ENCODE measurements at places on chromosomes 1 and 21. TPM values are rescaled to one million over a fixed set of nuclear protein-coding genes. Genes with fewer than 3 reads are reported as not detected.

Gene NBPF19
- 15.4 TPM for total RNA-seq

Gene PRELP
- total RNA-seq, result 72.1 TPM

Gene PPP1R15B
- total RNA-seq, result 38.8 TPM

Gene ADGRB2
- total RNA-seq, result 6.0 TPM

Gene UBE2U
- total RNA-seq, result not detected

Gene MATN1
- total RNA-seq, result 0.12 TPM

- DNase-seq, result no peak
These were observed 1.1 kb downstream of the CTPS1 start for GRCh38 chr1:40980453-40981121.

DNA sequence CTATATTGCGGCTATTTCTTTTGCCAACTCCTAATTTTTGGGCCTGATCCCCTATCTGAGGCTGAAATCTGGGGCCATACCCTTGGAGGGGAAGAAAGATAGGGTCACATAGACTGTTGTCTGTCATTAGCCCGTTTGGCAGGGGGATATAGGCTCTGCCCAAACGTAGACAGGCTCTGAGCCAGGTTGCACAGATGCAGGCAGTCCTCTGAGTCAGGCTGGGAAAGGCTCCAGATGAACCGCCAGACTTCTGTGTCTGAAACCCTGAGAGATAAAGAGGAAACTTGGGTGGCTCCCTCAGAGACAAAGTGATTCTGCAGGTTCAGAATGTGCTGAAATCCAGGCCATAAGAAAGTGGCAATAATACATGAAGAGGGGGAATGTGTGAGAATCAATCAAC lies 4.0 kb upstream of the CAP1 start:
- peak; percentile 56 for DNase-seq

DNA sequence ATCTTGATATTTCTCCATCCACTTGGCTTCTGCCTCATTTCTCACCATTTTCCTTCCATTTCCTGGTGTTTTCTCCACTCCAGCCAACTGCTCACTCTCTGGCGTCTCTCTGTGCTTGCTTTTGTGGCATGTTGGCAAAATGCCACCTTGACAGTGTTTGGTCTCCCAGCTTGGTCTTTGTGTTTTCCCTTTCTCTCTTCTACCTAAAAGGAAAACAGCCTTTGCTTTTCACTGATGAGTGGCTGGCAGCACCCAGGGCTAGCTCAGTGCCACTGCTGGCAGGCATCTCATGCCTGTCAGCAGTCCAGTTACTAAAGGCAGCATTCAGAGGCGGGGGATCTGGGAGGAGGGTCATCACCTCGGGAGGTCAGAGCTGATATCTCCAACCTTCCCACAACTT lies 55.3 kb upstream of the DSCAM start:
- no peak for DNase-seq

GRCh38 chr21:24217151-24217550 lies 1390.1 kb downstream of the MRPL39 start:
- DNase-seq, result no peak

GRCh38 chr1:21331752-21332478 lies 41.7 kb upstream of the ECE1 start:
- no peak for DNase-seq

DNA sequence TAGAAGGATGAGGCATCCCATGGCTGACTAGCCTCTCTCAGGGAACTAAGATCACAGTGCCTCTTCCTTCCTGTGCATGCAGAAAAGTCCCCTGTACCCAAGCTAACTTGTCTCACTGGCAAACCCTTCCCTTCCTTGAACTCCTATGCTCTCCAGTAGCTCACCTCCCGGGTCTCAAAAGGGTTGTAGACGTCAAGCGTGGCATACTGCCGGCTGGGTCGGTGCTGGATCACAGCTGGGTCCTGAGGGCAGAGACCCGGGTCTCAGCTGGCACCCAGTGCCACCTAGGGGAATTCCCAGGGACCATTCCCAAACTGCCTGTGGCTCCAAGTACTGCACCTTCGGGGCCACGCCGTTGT lies 688 bp downstream of the SCAMP3 start:
- DNase-seq, result no peak

- no peak for DNase-seq
These were observed 34.5 kb downstream of the TYW3 start for GRCh38 chr1:74767490-74767889.

DNA sequence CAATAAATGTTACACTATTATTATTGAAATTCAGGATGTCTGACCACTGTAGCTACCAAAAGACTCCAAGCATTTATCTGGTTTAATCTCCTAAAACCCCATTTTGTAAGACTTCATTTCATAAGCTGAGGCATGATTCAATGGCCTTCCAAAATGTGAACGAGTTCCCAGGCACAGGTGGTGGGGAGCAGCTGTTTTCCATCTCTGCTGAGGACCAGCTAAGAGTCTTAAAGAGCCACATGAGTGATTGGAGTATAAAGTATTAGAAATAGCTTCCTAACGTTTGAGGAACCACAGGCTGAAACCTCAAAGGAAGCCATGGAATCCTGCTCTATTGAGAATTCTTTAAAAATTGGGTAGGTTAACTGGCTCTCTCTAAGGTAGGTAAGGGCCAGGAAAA lies 44.9 kb downstream of the SEC16B start:
- no peak for DNase-seq

GRCh38 chr1:9658199-9658598 lies 6.7 kb downstream of the PIK3CD start:
- DNase-seq, result no peak

DNA sequence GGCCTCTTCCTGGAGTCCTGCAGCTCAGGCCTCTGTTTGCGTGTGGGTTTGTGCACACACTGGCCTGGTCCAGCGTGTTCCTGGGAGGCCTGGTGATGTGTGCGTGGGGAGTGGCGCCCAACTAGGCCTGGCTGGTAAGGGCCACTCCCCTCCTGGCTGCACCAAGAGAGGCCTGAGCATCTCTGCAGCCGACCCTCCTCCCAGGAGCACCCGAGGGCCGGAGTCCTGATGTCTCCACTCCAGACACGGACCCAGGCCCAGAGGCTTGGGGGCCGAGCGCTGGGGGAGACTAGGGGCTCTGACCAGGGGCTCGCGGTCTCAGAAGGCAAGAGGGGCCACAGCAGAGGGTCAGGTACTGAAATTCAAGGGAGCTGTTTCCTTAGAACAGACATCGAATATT lies 33.3 kb downstream of the MORN1 start:
- DNase-seq, result no peak

- DNase-seq, result no peak
These were observed 413.3 kb downstream of the PRDM2 start for GRCh38 chr1:14113271-14113670.

DNA sequence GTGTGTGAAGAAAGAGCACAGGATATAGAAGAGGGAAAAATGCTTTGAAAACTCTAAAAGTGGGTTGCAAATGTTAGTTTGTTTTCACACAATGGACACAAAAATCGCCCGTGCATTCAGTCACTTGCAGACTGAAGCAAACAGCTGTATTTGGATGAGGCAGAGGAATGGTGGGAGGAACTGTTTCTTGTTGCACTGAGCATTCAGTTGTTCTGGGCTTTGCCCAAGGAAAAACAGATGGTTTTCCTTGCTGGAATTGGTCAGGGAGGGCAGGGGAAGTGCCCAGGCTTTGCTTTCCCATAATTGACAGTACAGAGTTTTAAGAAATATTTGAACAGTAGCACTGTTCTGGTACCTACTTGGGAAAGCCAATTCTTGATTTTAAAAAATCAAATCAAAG lies 19.5 kb upstream of the WARS2 start:
- no peak for DNase-seq

DNA sequence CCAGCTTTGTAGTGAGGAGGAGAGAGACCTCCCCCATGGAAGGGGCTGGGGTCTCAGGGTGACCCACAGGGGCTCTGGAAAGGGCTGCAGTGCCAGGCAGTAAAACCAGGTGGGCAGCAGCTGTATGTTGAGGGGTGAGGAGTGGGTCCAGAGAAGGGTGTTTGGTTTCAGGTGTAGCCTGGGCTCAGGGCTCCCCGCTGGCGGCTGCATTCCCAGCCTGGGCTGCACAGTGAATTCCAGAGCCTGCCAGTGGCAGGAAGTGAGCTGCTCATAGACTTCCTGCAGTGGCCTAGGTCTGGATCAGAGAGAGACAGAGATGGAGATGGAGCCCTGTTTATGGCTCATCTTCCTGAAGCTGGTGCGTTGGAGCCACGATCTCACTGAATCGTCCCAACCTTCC lies 356.4 kb downstream of the PTPRU start:
- no peak for DNase-seq

GRCh38 chr1:114156538-114157274 lies 3.0 kb upstream of the SYT6 start:
- no peak for DNase-seq

Measured in mucosa of gallbladder (tissue), 1 donor.